Lower lobe of right lung (tissue), 2 donors: ENCODE measurements at places on chromosomes 7 and 10. TPM values are rescaled to one million over a fixed set of nuclear protein-coding genes. Genes with fewer than 3 reads are reported as not detected.

Gene CRPPA
- total RNA-seq = 3.0 TPM

DNA sequence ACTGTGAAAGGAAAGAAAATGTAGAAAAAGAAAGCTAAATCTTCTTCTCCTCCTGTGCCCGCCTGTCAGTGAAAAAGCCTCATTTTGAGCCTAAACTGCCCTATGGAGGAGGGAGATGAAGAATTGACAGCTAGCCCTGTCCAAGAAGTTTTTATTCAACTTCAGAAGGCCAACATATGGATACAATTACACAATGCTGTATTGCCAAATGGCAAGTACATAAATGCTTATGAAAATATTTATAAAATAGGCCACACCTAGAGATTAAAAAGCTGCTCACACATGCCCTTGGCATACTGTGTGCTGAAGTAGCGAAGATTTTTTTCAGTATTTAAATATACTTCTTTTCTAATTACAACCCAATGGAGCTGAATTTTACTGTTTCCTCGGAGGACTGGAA, 65.1 kb upstream of the NEBL start:
- no peak overlapping the region for H3K27ac ChIP-seq
- H3K36me3 ChIP-seq = no peaks in the 10 kb centered on the region
- no peak overlapping the region for H3K4me3 ChIP-seq
- no peaks in the 10 kb centered on the region for H3K27me3 ChIP-seq

DNA sequence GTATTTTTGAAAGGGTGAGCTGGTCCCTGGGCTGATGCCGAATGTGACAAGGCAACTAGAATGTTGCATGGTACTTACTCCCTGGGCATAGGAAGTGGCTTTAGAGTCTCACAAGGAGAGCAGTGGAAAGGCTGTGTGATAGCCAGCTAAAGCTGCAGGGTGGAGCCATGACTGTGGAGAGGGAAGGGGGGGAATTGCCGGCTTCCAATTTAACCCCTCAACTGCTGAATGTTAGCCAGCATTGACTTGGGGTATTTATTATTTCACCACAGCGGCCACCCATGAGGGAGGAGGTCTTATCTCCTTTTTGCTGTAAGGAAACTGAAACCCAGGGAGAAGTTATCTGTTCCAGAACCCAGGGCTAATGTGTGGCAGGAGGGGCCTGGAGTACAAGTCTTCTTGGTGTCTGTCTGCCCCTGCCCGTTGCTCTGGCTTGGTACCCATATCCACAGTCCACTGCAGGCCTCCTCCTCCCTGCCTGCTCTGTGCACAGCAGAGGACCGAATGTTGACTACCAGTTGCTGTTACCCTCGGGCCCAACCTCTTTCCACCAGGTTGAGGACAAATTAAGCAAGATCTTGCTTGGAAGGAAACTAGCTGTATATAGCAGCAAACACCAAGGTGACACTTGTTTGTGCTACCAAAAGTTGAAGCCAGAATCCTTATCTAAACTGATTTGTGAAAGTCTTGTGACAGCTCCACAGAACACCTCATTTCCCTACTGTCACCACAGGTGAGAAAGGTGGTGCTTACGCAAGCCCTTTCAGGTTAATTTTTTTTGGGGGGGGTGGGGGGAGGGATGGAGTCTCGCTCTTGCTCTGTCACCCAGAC, 37.6 kb downstream of the WBP1L start:
- no peaks in the 10 kb centered on the region for H3K36me3 ChIP-seq
- no peak overlapping the region for H3K4me3 ChIP-seq
- no peak for DNase-seq
- H3K27ac ChIP-seq = peak overlapping the region; percentile 85

Gene GSTK1
- total RNA-seq = 152 TPM

- H3K4me1 ChIP-seq = peaks cover 63% of the 10 kb centered on the region
- H3K4me3 ChIP-seq = no peak overlapping the region
- no peak for DNase-seq
- H3K27ac ChIP-seq = no peak overlapping the region
- H3K36me3 ChIP-seq = no peaks in the 10 kb centered on the region
Measured at GRCh38 chr7:112056409-112056808, 149.8 kb downstream of the DOCK4 start.

DNA sequence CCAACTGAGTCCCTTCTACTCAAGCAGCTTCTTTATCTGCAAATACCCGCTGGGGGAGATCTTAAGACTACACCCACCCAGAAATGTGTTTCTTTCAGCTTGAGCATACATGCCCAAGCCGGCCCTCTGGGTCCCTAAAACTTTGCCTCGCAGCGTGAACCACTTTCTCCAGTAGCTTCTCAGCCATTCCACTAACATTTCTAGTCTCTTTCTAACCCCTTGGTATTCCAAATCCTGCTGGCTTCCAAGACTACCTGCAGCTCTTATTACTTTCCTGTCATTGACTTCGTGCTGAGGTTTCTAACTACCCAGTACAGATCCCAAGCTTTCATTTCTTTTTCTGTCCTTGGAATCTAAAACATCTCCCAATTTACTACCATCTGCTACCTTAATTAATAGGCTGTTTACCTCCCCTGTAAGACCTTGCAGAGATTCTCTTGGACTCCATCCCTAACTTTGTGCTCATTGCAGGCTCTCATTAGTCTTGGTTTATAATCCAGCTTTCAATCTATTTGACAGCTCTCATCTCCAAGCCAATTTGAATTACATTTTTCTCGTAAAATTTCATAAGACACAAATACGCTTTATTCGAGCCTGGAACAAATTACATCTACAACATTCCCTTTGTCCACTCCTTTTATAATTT, 153.6 kb downstream of the FGFR2 start:
- no peak for DNase-seq
- no peak overlapping the region for H3K4me3 ChIP-seq
- no peaks in the 10 kb centered on the region for H3K36me3 ChIP-seq
- no peaks in the 10 kb centered on the region for H3K27me3 ChIP-seq

Gene AOAH
- total RNA-seq = 29.2 TPM
